Tongue (tissue), 3 donors: ENCODE measurements at places on chromosomes 6 and 20. TPM values are rescaled to one million over a fixed set of nuclear protein-coding genes. Genes with fewer than 3 reads are reported as not detected.

The SYNE1 gene
- 580 TPM for total RNA-seq

The IMPG1 gene
- not detected for total RNA-seq

The MAN1A1 gene
- 135 TPM for total RNA-seq

The ZNF391 gene
- total RNA-seq = 6.2 TPM

The LINC00237 gene
- not detected for total RNA-seq

The CLPSL2 gene
- total RNA-seq = not detected

The MYT1 gene
- 0.31 TPM for total RNA-seq

The MAFB gene
- total RNA-seq = 19.5 TPM

The CAGE1 gene
- total RNA-seq = 0.21 TPM

The POFUT1 gene
- total RNA-seq = 33.5 TPM
